ENCODE measurements at places on chromosomes 2 and 18.

DNA sequence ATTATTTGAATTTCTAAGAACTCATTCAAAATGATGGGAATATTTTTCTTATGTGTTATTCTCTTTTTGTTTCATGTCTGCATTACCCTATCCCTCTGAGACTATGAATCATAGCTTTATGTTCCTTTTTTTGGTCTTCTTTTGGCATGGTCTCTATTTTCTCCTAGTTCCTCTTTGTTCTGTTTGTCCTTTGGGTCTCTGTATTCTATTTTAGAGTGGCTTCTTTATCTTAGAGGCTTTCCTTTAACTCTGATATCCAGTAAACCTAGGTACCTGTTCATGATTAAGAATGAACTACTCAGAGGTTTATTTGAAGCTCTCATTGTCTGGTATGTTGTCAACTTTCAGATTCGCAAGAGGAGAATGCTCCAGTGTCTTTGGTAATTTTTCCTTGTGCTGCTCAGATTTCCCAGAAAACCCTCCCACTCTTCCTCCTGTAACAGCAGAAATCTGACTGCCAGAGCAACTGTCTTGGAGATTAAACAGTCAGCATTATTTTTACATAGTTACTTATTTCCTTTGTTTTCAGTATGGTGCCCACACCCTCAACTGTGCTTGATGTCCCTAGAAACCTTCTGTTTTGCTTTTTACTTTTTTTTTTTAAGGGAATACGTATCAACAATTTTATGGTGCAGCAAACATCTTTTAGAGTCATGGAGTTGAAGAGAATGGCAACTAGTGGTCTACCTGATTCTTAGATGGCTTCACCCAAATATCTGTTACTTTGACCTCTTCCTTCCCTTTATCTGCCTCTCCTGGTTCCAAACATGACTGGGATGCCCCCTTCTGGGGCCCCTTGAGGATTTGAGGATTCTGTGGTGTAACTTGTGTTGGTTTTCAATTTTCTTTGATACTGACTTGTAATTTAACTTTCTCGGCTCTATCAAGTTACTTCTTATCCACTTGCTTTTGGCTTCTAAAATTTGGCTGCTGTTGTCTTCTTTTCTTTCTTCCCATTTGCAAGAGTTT lies 92.0 kb downstream of the DPP10 start:
- no peak for DNase-seq

DNA sequence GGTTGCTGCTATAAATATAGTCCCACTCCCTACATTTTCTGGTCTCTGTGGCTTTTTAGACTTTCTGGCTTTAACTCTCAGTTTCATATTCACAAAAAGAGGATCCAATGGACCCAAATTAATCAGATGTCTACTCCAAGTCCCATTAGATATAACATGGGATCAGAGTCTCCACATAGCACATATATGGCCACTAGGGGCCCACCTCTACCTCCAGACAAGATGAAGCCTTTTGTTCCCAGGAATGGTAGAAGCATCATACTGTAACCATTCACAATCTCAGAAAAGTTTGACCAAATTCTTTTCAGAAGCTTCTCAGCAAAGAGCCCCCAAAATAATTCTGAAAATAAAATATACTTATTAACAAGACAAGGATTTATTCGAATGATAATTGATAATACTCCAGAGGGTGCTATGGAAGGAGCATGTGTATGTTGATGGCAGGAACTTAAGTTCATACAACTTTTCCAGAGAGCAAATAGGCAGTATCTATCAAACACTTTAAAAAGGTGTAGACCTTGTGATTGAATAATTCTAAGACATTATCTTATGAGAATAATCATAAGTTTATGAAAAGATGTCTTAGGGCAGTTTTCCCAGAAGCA lies 382.3 kb upstream of the CRIM1 start:
- no peak for DNase-seq

DNA sequence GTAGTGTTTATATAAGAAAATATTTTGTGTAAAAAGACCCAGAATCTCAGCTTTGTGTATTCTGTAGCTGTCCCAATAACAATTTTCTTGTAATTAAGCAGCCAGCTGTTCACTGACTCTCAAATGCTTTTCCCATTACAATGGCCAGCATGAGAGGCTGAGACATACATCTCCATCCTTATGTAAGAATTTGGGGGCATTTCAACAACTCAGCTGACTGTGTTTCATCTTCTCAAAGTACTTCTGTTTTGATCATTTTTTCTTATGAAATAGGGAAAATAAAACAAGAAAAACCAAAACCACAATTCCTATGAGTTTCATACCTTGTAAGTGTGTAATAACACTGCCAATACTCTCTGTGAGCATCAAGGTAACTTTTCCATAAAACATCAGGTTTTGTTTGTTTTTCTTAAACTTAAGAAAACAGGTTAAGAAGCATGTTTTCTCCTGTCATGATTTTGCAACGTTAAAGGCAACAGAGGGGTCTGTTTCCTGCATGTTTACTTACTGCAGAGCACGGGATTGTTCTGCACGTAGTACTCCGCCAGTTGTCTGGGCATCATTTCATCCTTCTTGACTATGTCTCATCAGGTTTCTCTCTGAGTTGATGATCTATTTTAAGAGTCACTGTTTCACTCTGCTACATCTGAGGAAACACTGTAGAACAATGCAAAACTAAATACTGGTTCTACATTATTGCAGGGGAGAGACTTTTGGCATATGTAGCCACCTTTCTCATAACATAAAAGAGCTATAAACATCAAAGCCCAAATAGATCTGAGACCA lies 62.9 kb upstream of the CYRIA start:
- no peak for DNase-seq

DNA sequence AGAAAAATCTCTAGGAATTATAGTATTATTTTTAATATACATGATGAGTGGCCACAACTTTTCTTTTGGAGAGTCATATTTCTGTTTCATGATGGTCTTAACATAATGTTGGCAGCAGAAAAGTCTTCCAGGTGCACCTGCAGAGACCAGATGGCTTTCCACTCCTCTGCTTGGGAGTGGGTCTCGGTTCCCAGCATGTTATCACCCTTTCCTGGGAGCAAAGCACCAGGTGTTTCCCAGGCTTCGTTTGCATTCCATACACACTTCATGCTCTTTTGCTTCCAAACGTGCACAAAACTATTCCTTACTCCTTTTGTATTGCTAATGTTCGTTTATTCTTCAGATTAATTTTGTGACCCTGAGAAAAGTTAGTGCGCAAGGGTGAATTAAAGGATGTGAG lies 305.2 kb downstream of the CDH2 start:
- DNase-seq, result no peak

DNA sequence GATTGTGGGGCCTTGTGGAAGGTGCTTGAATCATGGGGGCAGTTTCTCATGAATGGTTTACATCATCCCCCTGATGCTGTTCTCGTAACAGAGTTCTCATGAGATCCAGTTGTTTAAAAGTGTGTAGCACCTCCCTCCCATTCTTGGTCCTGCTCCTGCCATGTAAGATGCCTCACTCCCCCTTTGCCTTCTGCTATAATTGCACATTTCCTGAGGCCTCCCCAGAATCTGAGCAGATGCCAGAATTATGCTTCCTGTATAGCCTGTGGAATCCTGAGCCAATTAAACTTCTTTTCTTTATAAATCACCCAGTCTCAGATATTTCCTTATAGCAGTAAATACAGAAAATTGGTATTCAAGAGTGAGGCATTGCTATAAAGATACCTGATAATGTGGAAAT lies 15.6 kb upstream of the WDR75 start:
- no peak for DNase-seq

- DNase-seq, result no peak
Measured at GRCh38 chr18:55420665-55421307, 167.2 kb downstream of the TCF4 start.

GRCh38 chr2:213036836-213037235 lies 114.6 kb downstream of the IKZF2 start:
- no peak for DNase-seq

GRCh38 chr2:152513681-152514080 lies 178.7 kb downstream of the FMNL2 start:
- no peak for DNase-seq

All from stimulated activated CD4-positive, alpha-beta T cell treated with anti-CD3 and anti-CD28 coated beads, TNF-alpha, amount 100 ng/mL, for 48 hours (primary cell).